Cardiac muscle cell (in vitro differentiated cells and primary cell): ENCODE measurements at places on chromosomes 11 and 22.

DNA sequence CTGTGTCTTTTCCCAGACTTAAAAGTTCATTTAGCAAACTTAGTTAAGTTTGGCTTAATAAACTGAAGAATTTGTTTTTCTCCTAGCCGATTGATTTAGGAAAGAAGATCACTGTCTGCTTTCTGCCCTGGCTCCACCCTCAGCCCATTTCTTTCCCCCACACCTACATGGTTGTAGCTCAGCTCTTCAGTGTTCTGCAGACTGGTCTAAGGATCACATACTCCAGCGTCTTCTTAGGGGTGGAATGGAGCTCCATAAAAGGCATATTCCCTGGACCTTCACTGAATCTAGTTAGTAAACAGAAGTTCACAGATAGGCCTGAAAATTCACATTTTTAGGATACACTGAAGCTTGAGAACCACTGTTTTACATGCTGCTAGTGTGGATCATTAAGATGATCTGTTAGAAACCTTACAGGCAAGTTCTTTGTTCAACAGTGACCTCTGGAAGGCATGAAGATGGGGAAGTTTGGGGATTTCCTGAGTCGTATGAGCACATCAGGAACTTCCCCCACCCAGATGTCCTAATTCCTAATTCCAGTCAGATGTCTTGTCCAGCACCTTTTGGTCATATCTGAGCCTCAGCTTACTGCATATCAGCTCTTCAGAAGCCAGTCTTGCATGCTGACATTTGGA is 16.8 kb downstream of the PIWIL4 start:
- H3K4me1 ChIP-seq, result peaks cover 6% of the 10 kb centered on the region
- no peaks in the 10 kb centered on the region for H3K27me3 ChIP-seq
- H3K4me3 ChIP-seq, result no peak overlapping the region

DNA sequence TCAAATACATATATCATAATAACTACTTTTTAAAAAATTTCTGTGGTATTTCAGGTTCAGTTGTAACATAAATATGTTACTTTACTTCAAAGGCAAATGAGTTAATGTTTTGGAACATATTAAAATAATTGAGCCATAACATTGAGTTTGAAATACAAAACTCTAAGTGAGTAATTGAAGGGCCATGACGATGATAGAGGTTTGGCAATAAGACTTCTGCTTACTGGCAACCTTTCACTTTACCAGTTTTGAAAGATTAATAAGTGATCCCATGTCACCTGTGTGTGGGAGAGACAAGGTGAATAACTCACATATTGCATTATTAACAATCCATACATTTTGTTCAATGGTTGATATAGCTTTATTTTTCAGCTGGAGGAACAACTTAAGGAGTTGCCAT is 144.4 kb downstream of the GRIA4 start:
- no peak overlapping the region for H3K4me3 ChIP-seq
- DNase-seq, result no peak
- H3K27me3 ChIP-seq, result no peaks in the 10 kb centered on the region
- no peak overlapping the region for H3K27ac ChIP-seq
- H3K4me1 ChIP-seq, result peaks cover 16% of the 10 kb centered on the region

DNA sequence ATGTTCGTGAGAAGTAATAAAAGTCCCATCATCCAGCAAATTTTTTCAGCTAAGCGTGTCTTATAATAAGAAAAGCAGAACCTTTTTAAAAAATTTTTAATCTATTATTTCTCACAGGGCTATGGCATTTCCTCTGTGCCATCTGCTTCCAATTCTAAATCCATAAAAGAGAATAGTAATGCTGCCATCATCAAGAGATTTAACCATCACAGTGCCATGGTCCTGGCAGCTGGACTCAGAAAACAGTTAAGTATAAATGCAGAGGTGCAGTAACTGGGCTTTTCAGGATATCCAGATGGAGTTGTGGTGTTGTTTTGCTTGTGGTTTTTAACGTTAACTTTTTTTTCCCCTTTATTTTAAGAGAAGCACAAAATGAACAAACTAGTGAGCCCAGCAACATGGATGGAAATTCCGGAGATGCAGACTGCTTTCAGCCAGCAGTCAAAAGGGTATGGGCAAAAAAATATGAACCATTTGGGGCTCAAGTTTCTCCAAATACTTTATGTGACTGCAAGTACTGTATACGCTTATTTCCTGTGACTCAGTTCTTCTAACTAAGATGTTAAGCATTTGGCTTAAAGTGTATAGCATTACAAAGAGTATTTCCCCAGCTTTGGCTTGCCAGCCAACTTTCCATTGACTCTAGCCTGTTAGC is 25.2 kb downstream of the GTF2H1 start:
- no peak overlapping the region for H3K27ac ChIP-seq
- peaks cover 30% of the 10 kb centered on the region for H3K36me3 ChIP-seq
- no peaks in the 10 kb centered on the region for H3K27me3 ChIP-seq
- no peak overlapping the region for H3K4me3 ChIP-seq

DNA sequence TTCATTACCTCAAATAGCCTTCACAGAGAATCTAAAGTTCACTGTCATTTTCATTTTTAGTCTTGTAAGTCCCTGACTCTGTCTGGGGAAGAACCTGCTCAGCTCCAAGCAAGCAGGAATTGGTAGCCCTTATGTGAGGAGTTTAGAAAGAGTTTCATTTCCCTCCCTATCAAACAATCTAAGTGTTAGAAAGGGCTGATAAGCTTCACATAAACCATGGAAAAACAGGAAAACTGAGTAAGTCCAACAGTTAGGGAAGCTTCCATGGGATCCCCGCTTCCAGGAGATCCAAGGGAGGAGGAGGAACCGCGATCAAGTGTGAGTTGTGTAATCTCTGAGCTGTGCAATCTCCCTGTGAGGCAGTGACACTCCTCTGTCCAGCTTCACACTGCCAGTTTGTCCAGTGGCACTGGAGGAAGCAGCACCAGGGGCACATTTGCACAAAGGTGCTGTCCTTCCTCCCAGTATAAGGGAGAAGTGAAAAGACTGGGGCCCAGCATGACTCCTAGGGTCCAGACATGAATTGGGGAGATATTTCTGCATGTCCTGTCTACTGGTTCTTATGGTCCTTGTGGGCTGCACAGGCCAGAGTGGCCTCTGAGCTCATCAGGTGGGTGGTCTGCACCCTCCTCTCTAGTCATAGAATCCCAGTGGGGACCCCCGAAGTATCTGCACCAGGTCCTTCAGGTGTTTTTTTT is 4.3 kb downstream of the PRAME start:
- DNase-seq, result peak; percentile 6
- H3K27ac ChIP-seq, result no peak overlapping the region
- H3K4me1 ChIP-seq, result no peaks in the 10 kb centered on the region
- H3K36me3 ChIP-seq, result no peaks in the 10 kb centered on the region
- no peak overlapping the region for H3K4me3 ChIP-seq
- no peaks in the 10 kb centered on the region for H3K27me3 ChIP-seq

GRCh38 chr22:36323182-36323854 is 64.4 kb downstream of the MYH9 start:
- H3K27ac ChIP-seq, result peak overlapping the region; percentile 100
- peaks cover 36% of the 10 kb centered on the region for H3K4me1 ChIP-seq
- no peak overlapping the region for H3K4me3 ChIP-seq
- peaks cover 49% of the 10 kb centered on the region for H3K36me3 ChIP-seq

DNA sequence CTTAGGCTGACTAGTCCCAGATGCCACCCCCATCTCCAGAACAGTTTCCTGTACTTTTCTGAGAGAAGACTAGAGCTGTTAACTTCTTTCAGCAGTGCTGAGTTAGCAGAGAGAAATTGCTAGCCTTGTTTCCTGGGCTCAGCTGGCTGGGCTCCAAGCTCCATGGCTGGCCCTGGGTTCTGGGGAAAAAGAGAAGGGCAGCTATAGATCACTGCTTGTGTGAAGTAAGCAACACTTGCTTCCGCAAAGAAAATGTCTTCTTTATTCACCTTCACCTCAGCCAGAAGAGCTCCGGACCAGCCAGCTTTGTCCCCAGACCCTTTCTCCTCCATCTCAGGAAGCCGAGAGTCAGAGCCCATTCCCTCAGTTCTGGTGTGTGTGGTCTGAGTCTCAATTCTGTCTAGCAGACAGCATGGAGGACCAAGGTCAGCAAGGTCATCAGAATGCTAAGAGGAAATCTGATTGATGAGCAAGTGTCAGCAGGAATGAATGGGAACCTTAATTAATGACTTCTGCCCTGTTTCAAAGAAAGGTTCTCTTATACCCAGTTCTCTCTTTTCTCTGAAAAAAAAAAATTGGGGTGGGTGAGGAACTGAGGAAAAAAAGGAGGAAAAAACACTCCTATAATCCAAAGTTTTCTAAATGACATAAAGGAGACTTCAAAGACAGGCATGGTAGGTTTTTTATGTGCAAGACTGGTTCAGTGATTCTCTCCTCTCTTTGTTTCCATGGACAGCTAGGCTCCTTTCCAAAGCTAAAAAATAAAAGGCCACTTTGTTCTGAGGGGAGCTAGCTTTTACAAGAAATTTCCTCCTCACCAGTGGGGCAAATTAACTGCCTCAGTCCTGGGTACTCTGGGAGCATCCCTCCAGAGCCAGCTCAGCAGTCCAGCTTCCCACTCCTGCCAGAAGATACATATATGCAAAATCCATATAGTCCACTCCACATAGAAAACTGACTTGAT is 63.6 kb upstream of the FAM181B start:
- H3K27me3 ChIP-seq, result no peaks in the 10 kb centered on the region
- H3K36me3 ChIP-seq, result no peaks in the 10 kb centered on the region
- H3K4me1 ChIP-seq, result peaks cover 9% of the 10 kb centered on the region
- DNase-seq, result no peak
- no peak overlapping the region for H3K27ac ChIP-seq

DNA sequence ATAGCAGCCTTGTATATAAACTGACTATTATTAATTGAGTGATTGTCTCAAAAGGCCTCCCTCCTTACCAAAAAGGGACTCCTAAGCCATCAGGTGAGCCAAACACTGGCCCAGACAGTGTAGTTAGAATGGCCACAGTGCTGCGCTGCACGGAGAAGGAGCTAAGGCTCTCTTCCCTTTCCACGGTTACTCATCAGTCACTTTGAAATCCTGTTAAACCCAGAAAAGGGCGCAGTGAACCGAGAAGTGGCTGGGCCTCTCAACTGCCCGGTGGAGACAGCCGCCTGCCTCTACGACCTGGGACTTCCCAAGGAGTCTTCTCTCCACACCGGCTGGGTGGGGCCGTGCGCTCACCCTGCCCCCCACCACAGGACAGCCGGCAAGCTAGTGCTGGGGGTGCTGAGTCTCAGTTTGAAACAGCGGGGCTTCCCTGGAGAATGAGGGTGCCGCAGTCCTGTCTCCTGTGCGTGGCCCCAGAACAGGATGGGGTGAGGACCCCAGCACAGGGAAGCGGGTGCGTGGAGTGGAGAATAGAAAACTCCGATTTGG is 1.3 kb downstream of the MYH9 start:
- H3K36me3 ChIP-seq, result no peaks in the 10 kb centered on the region
- H3K4me3 ChIP-seq, result peak overlapping the region; percentile 54
- DNase-seq, result no peak
- H3K27ac ChIP-seq, result peak overlapping the region; percentile 96
- H3K4me1 ChIP-seq, result peaks cover 16% of the 10 kb centered on the region
- no peaks in the 10 kb centered on the region for H3K27me3 ChIP-seq

DNA sequence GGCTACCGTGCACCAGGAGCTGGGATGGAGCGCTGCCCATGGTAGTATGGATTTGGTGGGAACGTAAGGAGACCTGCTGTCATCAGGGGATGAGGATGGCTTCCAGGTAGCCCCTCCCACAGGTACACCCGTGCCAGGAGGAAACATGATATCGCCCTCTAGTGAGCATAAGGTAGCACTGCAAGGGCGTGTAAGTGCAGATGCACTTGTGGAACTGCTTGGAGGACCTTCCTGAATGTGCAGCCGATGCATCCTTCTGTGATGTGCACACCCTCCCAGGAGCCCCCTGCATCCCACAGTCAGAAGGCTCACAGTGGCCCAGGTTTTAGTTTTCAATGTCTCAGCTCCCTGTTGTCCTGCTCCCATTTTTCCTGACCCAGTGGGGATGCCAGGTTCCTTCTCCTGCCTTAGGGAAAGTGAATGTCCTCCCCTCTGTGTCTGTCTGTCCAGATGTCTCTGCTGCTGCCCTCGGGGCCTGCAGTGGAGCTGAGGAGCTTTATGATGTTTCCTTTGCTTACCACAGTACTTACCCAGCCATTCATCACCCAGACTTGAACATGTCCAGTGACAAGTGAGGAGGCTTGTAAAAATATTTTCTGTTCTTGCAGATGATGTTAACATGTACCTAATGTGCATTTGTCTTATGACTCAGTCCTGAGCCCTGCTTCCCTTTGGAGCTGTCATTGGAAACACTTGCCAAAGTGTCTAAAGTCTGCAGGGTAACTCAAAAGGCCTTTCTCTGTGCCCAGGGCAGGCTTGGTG is 49.2 kb downstream of the DBX1 start:
- H3K4me1 ChIP-seq, result no peaks in the 10 kb centered on the region
- no peak overlapping the region for H3K27ac ChIP-seq
- no peaks in the 10 kb centered on the region for H3K27me3 ChIP-seq

GRCh38 chr22:41557401-41558240 is 3.2 kb upstream of the CSDC2 start:
- no peak for DNase-seq
- H3K27ac ChIP-seq, result peak overlapping the region; percentile 15
- H3K4me3 ChIP-seq, result no peak overlapping the region
- peaks cover 32% of the 10 kb centered on the region for H3K4me1 ChIP-seq

DNA sequence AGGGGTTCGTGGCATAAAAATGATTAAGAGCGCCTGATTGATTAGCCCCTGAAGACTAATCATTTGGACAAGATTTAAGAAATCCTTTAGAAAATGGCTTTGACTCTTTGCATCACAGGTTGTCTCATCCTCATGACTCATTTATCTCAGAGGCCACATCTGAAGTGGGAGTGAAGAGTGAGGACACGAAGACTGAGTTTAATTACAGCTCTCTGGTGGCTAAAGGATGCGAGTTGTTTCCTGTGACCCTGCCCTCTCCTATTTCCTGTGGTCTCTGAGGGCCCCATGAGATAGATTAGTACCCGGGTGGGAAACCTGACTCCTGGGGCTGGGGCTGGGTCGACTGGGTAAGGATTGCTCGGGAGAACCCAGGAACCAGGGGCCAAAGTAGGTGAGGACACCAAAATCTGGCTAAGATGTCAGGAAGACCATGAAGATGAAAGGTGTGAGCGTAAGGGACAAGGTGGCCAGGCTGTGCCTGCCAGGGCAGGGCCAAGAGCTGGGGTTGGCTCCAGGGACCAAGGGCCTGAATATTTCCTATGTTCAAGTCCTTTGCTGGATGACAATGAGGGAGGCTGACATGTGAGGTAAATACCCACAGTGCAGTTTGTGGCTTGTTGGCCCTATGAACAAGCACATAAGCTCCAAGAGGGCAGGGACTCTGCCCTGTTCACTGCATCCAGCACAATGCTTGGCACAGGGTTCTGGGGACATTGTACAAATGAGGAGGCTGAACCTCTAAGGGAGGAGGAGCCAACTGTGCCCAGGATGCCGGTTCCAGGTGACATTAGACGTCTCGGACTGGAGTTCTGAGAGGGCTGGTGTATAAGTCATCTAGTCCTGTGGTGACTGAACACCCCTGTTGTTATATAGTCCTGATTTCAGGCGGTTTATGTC is 3.6 kb downstream of the OTOG start:
- no peaks in the 10 kb centered on the region for H3K27me3 ChIP-seq
- no peaks in the 10 kb centered on the region for H3K4me1 ChIP-seq
- no peak overlapping the region for H3K27ac ChIP-seq
- H3K36me3 ChIP-seq, result no peaks in the 10 kb centered on the region
- no peak overlapping the region for H3K4me3 ChIP-seq

GRCh38 chr11:35826949-35827348 is 116.9 kb upstream of the LDLRAD3 start:
- H3K27ac ChIP-seq, result no peak overlapping the region
- DNase-seq, result no peak
- no peaks in the 10 kb centered on the region for H3K27me3 ChIP-seq
- H3K4me3 ChIP-seq, result no peak overlapping the region
